ENCODE measurements at places on chromosomes 5 and 9.

GRCh38 chr9:116282597-116282996, 129.0 kb downstream of the PAPPA start:
- no peaks in the 10 kb centered on the region for H3K36me3 ChIP-seq
- peak; percentile 36 for DNase-seq
- no peak overlapping the region for H3K27ac ChIP-seq
- peaks cover 33% of the 10 kb centered on the region for H3K4me1 ChIP-seq
- H3K4me3 ChIP-seq = no peak overlapping the region

GRCh38 chr5:59799668-59800346, 93.7 kb downstream of the PDE4D start:
- H3K4me3 ChIP-seq = no peak overlapping the region
- no peak overlapping the region for H3K27ac ChIP-seq
- H3K4me1 ChIP-seq = peaks cover 2% of the 10 kb centered on the region
- H3K36me3 ChIP-seq = no peaks in the 10 kb centered on the region
- H3K27me3 ChIP-seq = no peaks in the 10 kb centered on the region
- DNase-seq = peak; percentile 57

- no peak overlapping the region for H3K27ac ChIP-seq
- no peak for DNase-seq
- no peak overlapping the region for H3K4me3 ChIP-seq
- no peaks in the 10 kb centered on the region for H3K4me1 ChIP-seq
Observed at GRCh38 chr5:82597437-82597836, 319.3 kb upstream of the RPS23 start.

DNA sequence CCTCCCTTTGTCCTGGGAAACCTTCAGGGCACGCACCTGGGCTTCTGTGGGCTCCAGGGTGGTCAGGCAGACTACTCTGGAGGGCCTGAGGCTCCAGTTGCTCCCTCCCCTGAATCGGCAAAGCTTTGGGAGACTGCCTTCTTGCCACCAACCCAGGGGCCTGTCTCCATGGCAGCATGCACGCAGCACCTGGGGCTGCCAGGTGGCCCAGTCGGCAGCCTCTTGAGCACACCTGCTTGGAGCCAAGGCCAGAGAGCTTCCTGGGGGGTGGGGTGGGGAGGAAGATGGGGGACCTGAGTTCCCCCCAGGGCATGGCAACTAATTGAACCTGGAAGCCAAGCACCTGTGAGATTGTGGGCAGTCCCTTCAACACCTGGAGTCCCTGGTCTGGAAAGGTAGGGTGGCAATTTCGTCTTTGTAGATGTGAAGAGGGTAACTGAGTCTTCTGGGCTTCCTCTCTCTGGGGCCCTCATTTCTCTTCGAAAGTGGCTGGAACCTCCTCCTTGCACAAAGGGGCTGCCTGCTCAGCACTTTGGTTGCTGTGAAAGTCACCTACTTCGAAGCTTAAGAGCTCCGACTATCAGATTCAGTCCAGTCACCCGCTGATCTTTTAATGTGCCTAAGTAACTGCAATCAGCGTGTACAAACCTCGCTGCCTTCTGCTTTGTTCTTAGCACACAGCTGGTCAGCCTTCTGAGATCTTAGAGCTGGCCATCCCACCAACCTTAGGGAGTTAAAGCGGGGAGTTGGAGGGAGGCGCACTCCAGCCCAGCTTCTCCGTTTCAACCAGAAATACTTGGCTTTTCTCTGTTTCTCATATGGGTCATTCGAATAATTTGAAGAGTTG, 4.0 kb downstream of the RNF183 start:
- no peak for DNase-seq
- peaks cover 2% of the 10 kb centered on the region for H3K4me1 ChIP-seq
- no peaks in the 10 kb centered on the region for H3K36me3 ChIP-seq
- no peak overlapping the region for H3K27ac ChIP-seq

- no peak for DNase-seq
- H3K4me1 ChIP-seq = peaks cover 2% of the 10 kb centered on the region
- H3K36me3 ChIP-seq = no peaks in the 10 kb centered on the region
- no peak overlapping the region for H3K27ac ChIP-seq
Observed at GRCh38 chr9:17491780-17492179, 87.1 kb upstream of the SH3GL2 start.

- no peak for DNase-seq
- H3K27ac ChIP-seq = no peak overlapping the region
- no peaks in the 10 kb centered on the region for H3K27me3 ChIP-seq
- H3K4me3 ChIP-seq = no peak overlapping the region
- H3K4me1 ChIP-seq = no peaks in the 10 kb centered on the region
Observed at GRCh38 chr5:72937517-72938061, 18.3 kb upstream of the FCHO2 start.

Measured in neuronal stem cell (in vitro differentiated cells).